ENCODE measurements at places on chromosomes 5 and 9.

DNA sequence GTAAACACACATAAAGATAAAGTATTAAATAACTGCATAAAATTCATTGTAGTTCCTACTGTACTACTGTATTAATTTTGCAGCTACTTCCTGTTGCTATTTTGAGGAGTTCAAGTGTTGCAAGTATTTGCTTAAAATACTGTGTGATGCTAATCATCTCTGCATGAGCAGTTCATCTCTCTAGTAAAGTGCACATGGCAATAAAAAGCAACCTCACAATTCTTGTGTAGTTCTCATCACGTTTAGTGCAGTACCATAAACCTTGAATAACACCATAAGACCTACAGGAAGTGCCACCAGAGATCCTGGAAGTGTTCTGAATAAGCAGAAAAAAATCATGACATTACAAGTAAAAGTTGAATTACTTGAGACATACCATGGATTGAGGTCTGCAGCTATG is 34.6 kb downstream of the CPLANE1 start:
- no peak for DNase-seq

GRCh38 chr9:137487454-137488326 is 28.6 kb upstream of the NSMF start:
- DNase-seq, result no peak

GRCh38 chr9:630817-631216 is 210.7 kb upstream of the DMRT1 start:
- no peak for DNase-seq

GRCh38 chr5:92508271-92508670 is 1072.7 kb downstream of the NR2F1-AS1 start:
- DNase-seq, result no peak

GRCh38 chr9:123389070-123389469 is 33.1 kb downstream of the CRB2 start:
- no peak for DNase-seq

- DNase-seq, result no peak
Measured at GRCh38 chr9:76369583-76369982, 24.6 kb downstream of the RFK start.

DNA sequence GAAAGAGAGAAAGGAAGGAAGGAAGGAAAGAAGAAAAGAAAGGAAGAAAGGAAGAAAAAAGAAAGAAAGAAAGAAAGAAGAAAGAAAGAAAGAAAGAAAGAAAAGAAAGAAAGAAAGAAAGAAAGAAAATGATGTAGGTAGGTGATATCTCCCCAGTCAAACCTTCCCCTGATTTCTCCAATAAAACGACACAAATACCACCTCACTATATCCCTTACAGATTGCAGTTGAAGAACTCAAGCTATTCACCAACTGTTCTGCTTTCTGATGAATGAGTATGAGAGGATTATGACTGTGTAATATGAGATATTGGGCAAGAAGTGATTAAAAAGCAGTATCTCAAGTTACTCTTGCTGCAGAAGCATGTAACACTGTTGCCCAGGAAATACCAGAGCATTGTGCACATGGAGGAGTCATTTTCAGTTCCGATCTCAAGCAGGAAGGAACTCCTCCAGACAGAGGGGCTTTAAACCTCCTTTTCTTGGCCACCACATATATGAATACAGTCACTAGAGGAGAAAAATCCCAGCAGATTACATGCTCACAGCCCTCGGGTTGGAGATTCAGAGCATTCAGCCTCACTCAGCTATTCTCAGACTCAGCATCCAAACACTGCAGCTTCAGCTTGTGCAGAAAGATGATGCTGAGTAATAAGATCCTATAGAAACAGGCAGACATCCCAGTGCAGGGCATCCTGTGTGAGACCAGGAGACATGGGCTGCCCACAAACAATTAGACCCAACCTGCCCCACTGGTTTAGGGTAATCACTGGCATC is 61.4 kb downstream of the UGCG start:
- no peak for DNase-seq

- no peak for DNase-seq
Measured at GRCh38 chr9:83511051-83511450, 27.1 kb downstream of the FRMD3 start.

DNA sequence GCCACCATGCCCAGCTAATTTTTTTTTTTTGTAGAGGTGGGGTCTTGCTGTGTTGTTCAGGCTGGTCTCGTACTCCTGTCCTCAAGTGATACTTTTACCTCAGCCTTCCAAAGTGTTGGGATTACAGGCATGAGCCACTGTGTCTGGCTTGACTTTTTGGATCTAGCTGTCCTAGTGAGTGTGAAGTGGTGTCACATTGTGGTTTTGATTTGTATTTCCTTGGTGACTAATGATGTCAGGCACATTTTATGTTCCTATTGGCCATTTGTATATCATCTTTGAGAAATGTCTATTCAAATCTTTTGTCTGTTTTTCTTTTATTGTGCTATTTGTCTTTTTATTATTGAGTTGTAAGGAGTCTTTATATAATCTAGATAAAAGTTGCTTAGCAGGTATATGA is 53.5 kb upstream of the MCCC2 start:
- DNase-seq, result no peak

DNA sequence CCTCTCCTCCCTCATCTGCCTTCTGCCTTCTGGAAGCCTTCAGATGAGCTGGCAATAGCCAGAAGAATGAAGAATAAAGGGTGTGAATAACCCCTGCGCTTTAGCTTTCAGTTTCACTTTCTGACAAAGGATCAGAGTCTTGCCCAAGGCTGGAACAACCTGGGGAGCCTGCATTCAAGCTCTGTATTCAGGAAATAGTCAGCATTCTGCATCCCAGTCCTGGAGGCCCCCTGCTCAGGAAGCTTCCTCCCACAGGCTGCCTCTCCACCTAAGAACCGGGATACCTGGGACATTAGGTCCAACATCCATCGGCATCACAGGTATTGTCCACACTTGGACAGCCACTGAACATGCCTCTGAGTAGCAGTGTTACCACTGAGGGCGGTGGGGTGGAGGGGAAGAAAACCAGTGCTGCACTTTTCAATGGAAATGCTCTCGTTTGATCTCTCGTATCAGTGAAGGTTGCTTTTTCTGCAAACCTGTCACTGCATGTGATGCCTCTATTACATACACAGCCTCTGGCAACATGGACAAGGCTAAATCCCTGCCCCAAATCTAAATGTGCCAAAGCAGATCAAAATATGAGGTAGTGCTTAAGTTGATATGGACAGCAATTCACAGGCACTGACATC is 39.8 kb upstream of the ACO1 start:
- no peak for DNase-seq

GRCh38 chr9:20740929-20741582 is 57.0 kb downstream of the FOCAD start:
- no peak for DNase-seq

- DNase-seq, result no peak
Measured at GRCh38 chr5:80502800-80503199, 14.9 kb downstream of the FAM151B start.

DNA sequence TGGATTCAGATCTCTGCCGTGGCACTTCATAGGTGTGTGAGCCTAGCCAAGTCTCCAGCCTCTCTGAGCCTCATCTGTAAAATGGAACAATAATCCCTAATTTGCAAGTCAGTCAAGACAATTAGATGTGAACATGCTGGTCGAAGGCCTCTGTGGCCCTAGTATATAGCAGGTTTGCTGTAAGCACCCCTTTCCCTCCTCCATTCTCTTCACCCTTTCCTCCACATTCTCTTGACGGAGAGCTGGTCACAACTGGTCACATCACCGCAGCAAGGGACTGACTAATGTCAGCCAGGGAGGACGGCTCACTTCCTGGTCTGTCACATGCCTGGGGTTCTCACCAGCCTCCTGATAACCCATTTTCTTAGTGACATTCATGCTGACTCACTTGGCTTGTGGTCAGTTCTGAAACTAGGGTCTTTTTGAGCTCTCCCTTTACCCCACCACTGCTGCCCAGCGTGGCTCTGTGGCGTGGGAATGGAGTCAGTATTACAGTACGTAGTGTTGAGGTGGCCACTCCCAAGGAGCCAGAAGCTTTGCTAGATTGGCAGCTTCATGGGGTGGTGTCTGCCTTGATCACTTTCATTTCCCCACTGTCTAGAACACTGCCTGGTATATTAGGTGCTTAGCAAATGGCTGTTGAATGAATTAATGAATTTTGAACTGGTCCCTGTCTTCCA is 47.8 kb downstream of the ERGIC1 start:
- DNase-seq, result no peak

DNA sequence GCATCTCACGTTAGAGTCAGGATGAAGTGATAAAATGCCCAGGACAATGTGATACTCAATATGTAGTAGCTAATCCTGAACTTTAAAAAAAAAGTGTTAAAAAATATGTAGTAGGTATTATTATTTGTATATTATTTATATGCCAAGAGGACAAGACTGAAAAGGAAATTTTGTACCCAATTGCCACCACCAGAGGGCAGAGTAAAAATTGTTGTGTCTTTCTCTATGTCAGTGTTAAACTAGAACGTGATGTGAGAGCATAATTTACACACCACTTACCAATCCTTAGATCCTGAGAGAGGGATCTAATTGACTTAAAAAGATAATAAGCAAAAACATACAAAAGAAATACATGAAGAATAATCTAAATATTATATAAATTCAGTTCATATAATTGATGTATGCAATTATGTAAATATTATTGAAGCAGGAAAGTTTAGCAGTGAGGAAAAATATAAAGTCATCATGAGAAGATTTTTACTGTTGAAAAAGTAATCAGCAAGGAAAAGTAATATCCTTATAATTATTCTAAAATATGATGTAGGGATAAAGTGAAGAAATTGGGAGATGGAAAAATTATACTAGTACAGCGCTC is 288.9 kb downstream of the RAB3C start:
- DNase-seq, result no peak

GRCh38 chr5:170631466-170632195 is 127.8 kb downstream of the KCNIP1 start:
- peak; percentile 80 for DNase-seq

DNA sequence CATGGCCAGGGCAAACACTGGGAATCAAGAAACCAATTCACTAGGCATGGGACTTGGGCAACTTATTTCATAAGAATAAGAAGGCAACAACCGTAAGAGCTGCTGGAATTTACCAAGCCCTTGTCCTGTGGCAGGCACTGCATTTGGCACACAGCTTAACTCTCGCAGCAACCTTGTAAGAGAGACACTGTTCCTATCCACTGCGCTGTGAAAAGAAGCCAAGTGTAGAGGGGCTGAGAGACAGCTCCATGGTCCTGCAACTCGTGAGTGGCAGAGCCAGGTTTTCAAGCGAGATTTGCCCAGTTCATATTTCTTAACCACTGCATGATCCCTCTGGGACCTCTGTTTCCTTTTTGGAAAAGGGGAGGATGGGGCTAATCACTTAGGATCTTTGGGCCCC is 129.3 kb upstream of the STC2 start:
- no peak for DNase-seq

DNA sequence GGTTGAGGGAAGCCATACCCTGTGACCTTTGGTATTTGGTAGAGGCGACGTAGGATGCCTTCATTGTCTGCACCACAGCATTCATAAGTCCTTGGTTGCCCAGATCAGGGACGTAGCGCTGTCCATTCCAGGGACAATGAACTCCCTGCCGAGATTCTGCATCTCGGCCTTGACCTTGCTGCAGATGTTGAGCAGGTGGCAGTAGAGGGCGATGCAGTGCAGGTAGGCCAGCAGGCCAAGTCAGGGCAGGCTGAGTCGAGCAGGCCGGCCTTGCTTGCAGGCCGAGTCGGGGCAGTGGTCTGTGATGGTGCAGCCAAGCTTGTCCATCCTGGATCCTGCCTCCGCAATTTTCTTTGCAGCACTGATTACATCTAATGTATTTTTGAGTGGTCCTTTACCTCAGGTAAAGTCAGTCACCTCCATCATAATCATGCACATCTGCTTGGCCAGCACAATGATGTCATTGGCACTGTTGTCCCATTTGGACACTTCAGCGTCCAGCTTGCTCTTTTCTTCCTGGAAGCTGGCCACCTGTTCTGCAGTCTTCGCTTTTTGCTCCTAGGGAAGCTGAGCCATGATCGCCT is 93.4 kb upstream of the CCDC112 start:
- DNase-seq, result no peak

DNA sequence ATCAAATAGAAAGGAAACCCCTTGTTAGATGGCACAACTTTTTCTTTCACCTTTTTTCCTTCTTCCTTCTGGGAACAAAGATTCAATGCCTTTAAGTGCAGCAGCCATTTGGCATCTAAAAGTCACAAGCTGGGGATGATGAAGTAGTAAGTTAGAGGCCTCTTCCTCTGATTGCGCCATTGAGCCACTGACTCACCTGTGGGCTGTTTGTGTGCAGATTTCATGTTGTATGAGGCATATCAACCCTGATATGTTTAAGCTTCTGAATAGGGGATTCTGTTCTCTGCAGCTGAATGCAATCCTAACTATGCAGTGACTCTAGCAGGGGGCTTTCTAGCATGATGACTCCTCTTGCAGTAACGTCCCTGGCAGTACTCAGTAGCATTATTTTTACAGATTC is 599.9 kb downstream of the CSNK1G3 start:
- DNase-seq, result no peak

GRCh38 chr5:168076561-168076991 is 214.9 kb upstream of the WWC1 start:
- DNase-seq, result no peak

GRCh38 chr9:88358723-88359122 is 29.5 kb upstream of the SPIN1 start:
- no peak for DNase-seq

DNA sequence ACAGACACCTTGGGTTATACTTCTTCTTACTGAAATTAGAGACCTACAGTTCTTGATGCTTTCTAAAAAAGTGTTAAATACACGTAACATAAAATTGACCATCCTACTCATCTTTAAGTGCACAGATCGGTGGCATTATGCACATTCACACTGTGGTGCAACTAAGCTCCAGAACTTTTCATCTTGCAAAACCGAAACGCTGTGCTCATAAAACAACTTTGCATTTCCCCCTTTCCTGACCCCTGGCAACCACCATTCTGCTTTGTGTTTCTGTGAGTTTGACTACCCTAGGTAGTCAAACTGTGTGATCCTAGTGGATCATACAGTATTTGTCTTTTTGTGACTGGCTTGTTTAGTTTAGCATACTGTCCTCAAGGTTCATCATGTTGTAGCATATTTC is 3.9 kb downstream of the MVB12B start:
- no peak for DNase-seq

GRCh38 chr9:123614306-123615263 is 258.6 kb downstream of the CRB2 start:
- no peak for DNase-seq

- DNase-seq, result no peak
Measured at GRCh38 chr5:157020511-157021222, 38.2 kb downstream of the HAVCR1 start.

GRCh38 chr9:13175732-13176131 is 103.8 kb downstream of the MPDZ start:
- no peak for DNase-seq

- DNase-seq, result peak; percentile 84
Measured at GRCh38 chr5:177133096-177133852, at the start of gene NSD1. Gene NSD1 (plus strand): TSS chr5:177133773. CDS start chr5:177135104, 1,331 bp downstream.

All from coronary artery (tissue), 2 donors.